Tongue (tissue), 3 donors: ENCODE measurements at places on chromosomes 11 and 22. TPM values are rescaled to one million over a fixed set of nuclear protein-coding genes. Genes with fewer than 3 reads are reported as not detected.
A peak's percentile ranks its signal among the peaks of the same experiment; 100 is the strongest.

- DNase-seq: no peak
Observed at GRCh38 chr11:14768526-14769188, 123.4 kb downstream of the CYP2R1 start.

DNA sequence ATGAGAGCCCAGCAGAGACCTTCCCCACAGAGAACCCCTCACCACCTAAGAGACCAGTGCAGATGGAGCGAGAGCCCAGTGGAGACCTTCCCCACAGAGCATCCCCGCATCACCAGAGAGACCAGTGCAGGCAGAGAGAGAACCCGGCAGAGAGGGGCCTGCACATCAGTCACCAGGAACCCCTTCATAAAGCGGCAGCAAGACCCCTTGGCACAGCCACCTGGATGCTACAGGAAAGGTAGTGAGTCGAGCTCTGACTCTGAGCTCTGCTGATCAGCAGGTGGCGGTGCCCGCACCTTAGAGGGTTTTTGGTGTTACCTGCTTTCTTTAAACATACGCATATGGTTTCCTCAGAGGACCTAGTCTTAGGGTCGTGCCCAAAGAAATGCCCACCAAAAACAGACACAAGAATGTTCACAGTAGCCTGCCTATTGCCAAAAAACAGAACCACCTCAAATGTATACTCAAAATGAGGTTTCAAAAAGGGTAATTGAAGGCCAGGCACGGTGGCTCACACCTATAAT, 678.7 kb downstream of the BRD1 start:
- no peak for DNase-seq

- DNase-seq: no peak
Observed at GRCh38 chr11:128422576-128423370, 164.6 kb downstream of the ETS1 start.

GRCh38 chr11:792535-792821, 2.6 kb upstream of the CEND1 start:
- no peak for DNase-seq

DNA sequence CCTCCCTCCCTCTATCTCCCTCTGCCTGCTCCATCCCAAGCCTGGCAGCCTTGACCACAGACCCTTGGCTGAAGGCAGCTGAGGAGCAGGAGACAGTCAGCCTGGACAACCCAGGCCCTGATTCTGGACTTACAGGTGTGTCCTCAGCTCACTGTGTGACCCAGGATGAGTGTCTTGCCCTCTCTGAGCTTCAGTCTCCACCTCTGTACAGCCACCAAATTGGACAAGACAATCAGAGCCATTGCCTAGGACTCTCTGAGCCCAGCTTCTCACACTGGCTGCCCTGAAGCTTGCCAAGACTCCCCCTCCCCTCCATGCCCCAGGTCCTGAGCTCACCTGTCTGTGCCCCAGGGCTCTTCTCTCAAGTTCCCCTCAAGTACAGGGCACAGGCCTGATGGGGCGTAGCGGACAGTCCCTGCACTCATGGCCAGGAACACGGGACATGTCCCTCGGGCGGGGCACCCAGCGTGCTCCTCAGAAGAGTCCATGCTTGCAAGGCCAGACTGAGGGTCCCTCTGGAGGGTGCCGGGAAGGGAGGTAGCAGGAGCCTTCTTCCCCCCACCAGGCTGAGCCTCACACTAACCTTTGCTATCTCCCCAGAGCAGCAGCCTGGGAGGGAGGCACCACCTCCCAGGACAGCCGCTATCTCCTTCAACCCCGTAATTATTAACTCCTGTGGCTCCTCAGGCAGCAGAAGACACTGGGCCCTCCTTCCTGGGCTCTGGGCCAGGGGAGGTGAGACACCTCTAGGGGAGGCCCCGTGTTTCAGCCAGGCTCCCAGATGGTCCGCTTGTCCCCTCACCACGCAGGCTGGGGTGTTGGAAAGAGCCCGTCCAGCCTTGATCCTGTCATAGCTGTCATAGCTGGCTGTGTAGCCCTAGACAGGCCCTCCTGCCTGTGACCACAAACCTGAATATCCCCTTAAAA, 2.6 kb upstream of the RAB3IL1 start:
- peak; percentile 24 for DNase-seq

DNA sequence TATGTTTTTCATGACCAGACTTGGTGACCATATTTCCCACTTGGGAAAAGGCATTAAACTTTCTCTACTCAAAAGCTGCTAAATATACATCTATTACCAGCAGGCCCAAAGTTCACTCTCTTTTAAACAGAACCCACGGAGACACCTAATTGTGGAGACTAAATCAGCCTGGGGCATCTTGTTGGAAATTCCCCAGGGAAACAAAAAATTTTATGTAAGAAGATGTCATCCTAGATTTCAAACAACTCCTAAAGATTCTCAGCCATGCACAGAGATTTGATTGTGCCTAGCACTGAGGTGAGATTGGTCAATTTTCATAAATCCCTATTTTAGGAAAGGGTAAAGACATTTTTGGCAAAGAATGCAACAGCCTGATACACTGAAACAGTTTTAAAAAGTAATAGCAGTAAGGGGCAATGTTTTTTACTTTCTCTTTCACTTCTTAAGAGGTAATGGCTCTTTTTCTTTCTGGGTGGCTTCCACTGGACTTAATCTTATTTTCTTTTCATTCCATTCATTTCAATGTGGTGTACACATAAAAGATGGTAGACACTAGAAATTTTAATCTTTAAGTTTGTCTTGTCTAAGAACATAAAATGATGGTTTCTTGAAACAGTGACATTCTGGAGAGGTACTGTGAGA, 9.6 kb downstream of the OR52N2 start:
- no peak for DNase-seq

DNA sequence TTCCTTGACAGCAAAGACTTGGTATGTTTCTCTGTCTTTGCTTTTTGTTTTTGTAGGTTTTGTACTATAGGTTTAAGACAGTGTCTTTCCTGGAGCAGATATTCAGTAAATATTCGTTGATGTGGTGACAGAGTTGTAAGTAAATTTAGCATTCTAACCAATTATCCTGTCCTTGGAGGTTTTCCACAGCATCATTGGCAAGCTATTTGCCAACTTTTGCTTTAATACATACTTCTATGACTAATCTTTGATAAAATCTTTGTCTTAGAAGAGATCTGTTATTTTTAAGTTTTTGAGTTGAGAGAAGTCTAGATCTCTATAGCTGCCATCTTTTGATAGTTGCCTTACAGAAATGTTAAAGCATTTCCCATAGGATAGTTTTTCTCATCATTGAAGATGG, 3.8 kb downstream of the USP47 start:
- DNase-seq: no peak

DNA sequence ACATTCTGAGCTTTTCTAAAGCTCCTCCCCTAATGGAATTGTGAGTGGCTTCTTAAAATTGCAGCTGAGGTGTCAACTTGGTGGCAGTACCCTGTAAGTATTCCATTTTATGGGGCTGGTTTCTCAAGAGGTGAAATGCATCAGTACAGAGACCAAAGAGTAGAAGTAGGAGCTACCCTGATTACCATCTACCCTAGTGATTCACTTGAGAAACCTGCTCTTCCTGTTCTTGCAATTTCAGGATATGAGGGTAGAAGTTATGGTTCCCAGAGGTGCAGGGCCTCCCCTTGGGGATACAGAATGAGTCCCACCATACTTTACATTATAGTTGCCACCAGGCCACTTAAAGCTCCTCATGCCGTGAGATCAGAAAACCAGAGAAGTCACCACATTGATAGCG, 944.6 kb downstream of the OPCML start:
- no peak for DNase-seq

DNA sequence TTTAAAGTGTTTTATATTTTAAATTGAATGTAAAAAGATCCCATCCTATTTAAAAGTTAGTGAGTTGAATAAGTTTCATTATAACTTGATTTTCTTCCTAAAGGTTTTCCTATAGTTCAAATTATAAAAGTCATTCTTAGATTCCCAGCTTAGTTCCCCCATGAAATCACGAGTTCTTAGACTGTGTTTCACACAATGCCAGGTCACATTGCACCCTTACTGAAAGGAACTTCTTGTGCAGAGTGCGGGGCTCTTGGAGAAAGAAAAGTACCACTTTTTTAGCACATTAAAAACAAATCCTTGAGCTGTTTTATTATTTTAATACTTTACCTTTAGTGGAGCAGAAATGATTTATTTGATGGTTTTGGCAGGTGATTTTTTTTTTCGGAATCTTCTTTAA, 15.6 kb downstream of the GRAP2 start:
- no peak for DNase-seq

DNA sequence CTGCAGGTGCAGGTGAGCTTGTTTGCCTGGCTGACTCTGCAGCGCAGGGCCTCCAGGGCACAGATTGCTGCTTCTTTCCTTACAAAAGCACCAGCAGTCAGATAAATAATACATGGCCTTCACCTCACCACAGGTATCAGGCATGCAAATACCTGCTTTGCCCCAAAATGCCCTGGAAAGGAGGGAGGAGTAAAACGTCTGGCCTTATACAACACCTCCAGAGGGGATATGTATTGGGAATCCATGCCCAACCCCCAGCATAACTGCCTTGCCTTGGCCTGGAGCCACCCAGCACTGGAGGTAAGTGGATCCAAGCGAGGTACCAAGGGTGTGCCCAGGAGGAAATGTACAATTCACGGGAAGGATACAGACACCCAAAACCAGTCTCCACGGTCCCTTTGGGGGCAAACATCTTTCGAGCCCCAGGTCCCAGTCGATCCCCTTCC, 860 bp downstream of the TMEM184B start:
- DNase-seq: peak; percentile 60

DNA sequence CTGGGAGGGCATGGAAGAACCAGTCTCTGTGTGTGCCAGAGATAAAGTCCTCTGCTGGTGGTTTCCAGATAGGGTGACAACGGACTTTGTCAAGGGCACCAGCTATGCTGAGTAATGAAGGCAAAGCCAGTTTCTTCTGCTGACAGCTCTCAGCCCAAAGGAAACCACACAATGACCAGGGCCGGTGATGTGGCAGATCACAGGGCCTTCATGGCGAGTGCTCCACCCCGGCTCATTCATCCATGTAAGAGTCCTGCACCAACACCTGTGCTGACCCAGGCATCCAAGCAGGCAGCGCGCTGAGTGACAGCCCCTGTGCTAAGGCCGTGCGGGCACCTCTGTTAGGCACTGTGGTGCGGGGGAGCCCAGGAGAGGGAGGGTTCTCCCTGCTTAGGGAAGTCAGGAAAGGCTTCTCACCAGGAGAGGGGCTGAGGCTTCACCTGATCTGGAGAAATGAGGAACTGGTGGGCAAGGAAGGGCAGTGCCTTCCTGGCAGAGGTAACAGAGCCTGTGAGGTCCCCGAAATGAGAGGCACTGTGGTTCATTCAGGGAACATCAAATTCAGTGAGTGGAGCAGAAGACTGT, 33.8 kb downstream of the TP53I11 start:
- no peak for DNase-seq

- DNase-seq: no peak
Observed at GRCh38 chr11:63599211-63600122, 14.8 kb downstream of the PLAAT3 start.

DNA sequence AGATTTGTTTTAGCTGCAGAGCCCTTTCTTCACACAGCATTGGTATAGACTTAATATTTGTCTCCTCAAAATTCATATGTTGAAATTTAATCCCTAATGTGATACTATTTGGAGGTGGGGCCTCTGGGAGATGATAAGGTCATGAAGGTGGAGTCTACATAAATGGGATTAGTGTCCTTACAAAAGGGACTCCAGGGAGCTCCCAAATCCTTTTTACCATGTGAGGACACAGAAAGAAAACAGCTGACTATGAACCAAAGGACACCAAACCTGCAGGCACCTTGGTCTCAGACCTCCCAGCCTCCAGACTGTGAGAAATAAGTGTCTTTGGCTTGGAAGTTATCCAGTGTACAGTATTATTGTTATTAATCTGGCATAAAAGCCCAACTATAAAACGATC, 10.2 kb downstream of the SLC35F2 start:
- DNase-seq: no peak

DNA sequence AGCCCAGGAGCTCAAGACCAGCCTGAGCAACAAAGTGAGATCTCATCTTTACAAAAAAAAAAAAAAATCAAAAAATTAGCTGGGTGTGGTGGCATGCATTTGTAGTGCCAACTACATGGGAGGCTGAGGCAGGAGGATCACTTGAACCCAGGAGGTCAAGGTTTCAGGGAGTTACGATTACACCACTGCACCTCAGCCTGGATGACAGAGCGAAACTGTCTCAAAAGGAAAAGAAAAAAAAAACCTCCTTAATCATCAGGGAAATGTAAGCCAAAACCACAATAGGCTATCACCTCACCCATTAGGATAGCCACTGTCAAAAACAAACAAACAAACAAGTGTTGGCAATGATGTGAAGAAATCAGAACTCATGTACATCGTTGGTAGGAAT, 13.4 kb downstream of the DGCR2 start:
- no peak for DNase-seq

- no peak for DNase-seq
Observed at GRCh38 chr11:6988506-6988905, 31.6 kb downstream of the ZNF214 start.

DNA sequence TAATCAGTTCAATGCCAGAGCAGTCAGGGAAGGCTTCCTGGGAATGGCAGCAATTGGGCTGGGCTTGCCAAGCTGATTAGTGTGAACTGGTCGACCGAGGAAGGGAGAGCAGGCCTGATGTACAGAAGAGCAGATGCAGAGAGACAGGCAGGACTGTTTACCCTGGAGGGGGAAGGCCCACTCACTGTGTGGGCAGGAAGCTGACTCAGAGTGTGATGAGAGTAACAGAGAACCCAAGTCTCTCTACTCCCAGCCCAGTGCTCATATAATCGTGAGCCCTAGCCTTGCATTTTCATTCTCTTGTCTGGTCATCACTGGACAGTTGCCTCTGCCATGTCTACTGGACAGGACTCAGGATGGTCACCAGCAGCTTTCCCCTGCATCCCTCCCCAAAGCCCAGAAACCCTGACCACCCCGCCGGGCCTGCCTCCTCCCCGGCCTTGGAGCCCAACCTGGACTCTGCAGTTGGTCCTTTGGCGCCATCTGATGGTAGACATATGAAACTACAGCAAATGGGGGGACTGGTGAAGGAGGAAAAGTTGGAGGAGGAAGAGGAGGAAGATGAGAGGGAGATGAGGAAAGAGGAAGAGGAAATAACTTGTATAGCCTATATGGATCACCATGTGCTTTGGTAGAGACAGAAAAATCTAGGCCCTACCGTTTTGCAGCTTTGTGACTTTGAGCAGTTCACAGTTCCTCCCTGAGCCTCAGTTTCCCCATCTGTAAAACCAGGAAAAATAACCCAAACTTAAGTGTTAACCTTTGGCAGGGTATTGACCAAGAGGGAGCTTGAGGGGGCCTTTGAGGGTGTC, 43.4 kb upstream of the PRDM11 start:
- DNase-seq: peak; percentile 86

- no peak for DNase-seq
Observed at GRCh38 chr11:30317030-30317429, 5.9 kb upstream of the ARL14EP start.

Gene MYOD1
- total RNA-seq: 31.8 TPM

Gene CD3E
- total RNA-seq: not detected

Gene TCN1
- total RNA-seq: 40.5 TPM

Gene OR8A1
- not detected for total RNA-seq

Gene TMEM151A
- not detected for total RNA-seq

Gene GTSE1
- total RNA-seq: 5.5 TPM

Gene LRRC74B
- not detected for total RNA-seq

Gene MUC2
- total RNA-seq: 1.8 TPM

Gene LRRC32
- total RNA-seq: 22.1 TPM

Gene JHY
- total RNA-seq: 1.1 TPM

Gene MS4A3
- 0.62 TPM for total RNA-seq
